Pericardium fibroblast (primary cell): ENCODE measurements at places on chromosomes 6 and 20. TPM values are rescaled to one million over a fixed set of nuclear protein-coding genes. Genes with fewer than 3 reads are reported as not detected.

Gene PBX2
- total RNA-seq, result 33.6 and 45.0 TPM in 2 replicates

Gene SOBP
- total RNA-seq, result 4.0 and 5.2 TPM in 2 replicates

Gene ADTRP
- not detected in 2 replicates for total RNA-seq

Gene BEND3
- total RNA-seq, result 0.60 and 1.1 TPM in 2 replicates

Gene CCN5
- total RNA-seq, result 2.1 and 16.2 TPM in 2 replicates

Gene BTN1A1
- total RNA-seq, result not detected in 2 replicates

Gene PAK5
- not detected in 2 replicates for total RNA-seq

Gene SLC25A27
- total RNA-seq, result 2.0 and 2.2 TPM in 2 replicates

Gene TMEM151B
- not detected in 2 replicates for total RNA-seq
